ENCODE measurements at places on chromosomes 11 and 22. TPM values are rescaled to one million over a fixed set of nuclear protein-coding genes. Genes with fewer than 3 reads are reported as not detected.
A peak's percentile ranks its signal among the peaks of the same experiment; 100 is the strongest.

GRCh38 chr22:29605527-29605850, 2.1 kb downstream of the NF2 start:
- H3K36me3 ChIP-seq: no peaks in the 10 kb centered on the region
- H3K4me3 ChIP-seq: no peak overlapping the region
- DNase-seq: no peak

RASSF10 gene
- 1.2 TPM for total RNA-seq

GRCh38 chr11:57479021-57479663, 18.8 kb downstream of the RTN4RL2 start:
- H3K4me3 ChIP-seq: no peak overlapping the region
- no peak overlapping the region for H3K27ac ChIP-seq
- no peaks in the 10 kb centered on the region for H3K36me3 ChIP-seq
- H3K4me1 ChIP-seq: no peaks in the 10 kb centered on the region
- peaks cover 7% of the 10 kb centered on the region for H3K27me3 ChIP-seq

ASRGL1 gene
- total RNA-seq: 7.0 TPM

DNA sequence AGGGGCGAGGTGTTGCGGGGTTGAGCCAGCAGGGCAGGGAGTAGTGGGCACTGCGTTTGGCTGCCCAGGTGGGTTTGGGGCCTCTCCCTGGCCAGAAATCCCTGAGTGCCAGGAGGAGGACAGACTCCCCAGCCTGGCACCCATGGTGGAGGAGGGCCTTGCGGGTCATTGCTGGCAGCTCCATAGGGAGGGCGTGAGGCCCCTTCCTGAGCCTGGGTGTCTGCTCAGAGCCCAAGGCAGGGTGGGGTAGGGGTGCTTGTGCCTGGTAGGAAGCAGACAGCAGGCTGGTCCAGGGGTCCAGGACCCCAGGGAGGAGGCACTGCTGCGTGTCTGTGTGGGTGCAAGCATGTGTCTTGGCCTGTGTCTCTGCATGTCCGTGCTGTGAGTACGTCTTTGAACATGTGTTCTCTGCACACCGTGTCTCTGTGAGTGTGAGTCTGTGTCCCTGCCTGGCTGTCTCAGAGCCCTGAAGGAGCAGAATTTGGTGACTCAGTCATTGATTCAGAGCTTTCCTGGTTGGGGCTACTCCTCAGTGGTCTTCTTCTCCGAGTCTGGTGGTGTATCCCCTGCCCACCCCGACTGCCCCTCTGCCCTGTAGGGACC, 3.9 kb downstream of the TSPAN4 start:
- H3K27ac ChIP-seq: peak overlapping the region; percentile 95
- DNase-seq: no peak
- H3K27me3 ChIP-seq: no peaks in the 10 kb centered on the region
- H3K4me1 ChIP-seq: no peaks in the 10 kb centered on the region
- no peaks in the 10 kb centered on the region for H3K36me3 ChIP-seq
- no peak overlapping the region for H3K4me3 ChIP-seq

DNA sequence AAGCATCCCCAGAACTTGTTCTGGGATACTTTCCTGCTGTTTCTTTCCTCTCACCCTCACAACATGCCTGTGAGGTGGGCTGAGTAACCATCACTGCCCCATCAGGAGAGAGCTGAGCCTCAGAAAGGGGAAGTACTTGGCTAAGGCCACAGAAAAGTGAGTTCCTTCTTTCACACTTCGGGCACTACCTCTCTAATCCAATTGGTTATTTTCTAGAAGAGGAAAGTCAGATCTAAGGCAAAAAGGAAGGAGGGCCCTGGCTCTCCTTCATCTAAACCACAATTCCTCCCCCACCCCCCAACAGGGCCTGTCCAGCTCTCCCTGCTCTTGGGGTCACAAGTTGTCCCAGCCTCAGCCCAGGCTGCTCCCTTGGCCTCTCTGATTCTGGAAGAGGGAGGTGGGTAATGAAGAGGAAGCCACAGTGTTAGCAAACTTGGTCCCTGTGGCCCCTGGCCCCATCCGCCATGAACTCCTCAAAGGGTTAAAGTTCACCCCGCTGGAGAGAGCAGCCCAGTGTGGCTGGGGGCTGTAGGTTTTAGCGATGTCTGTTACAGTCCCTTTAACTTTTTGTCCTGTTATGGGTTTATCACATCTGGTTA, 34.0 kb downstream of the SLC22A12 start:
- no peaks in the 10 kb centered on the region for H3K36me3 ChIP-seq
- H3K27ac ChIP-seq: no peak overlapping the region
- H3K4me1 ChIP-seq: no peaks in the 10 kb centered on the region
- no peak for DNase-seq

- no peak overlapping the region for H3K4me3 ChIP-seq
- H3K27ac ChIP-seq: no peak overlapping the region
- no peaks in the 10 kb centered on the region for H3K4me1 ChIP-seq
- no peaks in the 10 kb centered on the region for H3K36me3 ChIP-seq
- DNase-seq: no peak
Measured at GRCh38 chr11:69594481-69594880, 46.5 kb upstream of the CCND1 start.

GRCh38 chr22:19915287-19915954, 26.2 kb upstream of the COMT start:
- H3K36me3 ChIP-seq: peaks cover 55% of the 10 kb centered on the region
- no peak for DNase-seq
- no peak overlapping the region for H3K27ac ChIP-seq
- H3K4me1 ChIP-seq: no peaks in the 10 kb centered on the region
- H3K4me3 ChIP-seq: no peak overlapping the region

BEST1 gene
- total RNA-seq: 1.3 TPM

CCDC89 gene
- total RNA-seq: 1.1 TPM
